ENCODE measurements at places on chromosomes 4 and X.

DNA sequence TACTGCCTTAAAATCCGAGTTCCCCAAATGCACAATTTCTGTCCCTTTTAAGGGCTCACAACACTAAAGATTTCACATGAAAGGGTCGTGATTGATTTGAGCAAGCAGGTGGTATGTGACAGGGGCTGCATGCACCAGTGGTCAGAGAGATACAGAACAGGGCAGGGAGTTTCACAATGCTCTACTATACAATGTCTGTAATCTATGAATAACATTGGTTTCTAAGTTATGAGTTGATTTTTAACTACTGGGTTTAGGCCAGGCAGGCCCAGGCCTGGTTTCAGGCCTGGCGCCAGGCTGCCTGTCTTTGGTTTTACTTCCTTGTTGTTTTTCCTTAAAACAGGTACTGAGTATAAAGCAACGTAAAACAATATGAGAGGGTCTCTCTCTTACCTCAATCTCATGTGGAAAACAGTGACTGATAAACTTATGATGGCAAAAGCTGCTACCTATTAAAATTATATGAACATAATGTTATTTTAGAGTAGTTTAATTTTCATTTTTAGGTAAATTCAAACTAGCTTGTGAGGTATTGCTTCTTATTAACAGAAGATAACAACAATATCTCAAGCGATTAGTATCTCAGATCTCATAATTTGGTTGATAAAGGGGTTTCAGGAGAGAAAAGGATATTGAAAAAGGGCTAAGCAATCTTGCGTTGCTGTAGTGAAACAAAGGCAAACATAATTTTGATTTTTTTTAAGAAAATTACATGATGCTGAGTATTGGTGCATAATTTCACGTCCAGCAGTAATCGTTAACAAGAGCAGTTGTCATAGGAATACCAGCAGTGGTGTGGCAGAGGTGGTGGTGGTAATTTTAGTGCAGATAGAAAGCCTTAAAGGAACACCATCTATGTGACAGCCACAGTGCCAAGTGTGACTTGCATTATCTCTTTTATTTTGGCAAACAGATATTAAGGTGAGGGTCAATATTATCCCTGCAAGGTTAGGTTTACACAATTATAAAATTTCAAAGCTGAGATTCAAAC is 944.4 kb upstream of the GRID2 start:
- ATAC-seq: no peak

DNA sequence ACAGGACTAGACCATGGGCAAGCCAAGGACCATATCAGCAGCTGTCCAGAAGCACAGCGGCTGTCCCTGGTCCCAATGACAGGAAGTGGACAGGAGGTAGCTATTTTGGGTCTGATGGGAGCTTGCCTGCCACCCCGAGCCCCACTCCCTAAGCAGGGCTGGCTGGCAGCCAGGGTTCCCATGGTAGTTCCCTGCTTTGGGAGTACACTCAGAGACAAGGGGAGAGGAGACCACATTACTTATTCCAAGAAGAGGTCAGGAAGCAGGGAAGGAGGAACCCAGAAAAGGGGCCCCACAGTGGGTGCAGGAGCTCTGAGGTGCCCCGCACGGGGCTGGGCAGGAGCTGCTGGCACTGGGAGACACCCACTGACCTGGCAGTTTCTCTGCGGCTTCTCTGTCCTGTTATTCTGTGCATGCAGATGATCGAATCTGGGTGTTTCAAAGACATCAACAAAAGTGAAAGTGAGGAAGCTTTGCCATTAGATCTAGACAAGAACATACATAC is 36.3 kb downstream of the HTT-AS start:
- ATAC-seq: no peak

DNA sequence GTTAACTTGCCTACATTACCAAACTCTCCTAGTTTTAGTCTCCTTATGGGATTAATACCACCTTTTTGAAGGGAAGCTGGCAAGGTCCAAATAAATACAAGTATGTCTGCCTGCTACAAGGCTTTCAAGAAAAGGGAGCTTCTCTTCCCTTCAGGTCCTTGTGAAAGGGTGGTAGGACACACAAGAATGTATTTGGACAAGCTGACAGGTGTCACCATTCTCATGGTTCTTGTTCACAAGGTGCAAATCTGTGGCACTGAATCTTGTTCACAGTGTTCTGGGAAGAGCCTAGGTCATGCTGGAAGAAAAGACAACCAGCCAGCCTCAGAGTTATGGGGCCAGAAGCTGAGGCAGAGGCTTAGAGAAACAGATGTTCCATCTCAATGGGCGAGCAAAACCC is 41.9 kb downstream of the GPC3 start:
- no peak for ATAC-seq

DNA sequence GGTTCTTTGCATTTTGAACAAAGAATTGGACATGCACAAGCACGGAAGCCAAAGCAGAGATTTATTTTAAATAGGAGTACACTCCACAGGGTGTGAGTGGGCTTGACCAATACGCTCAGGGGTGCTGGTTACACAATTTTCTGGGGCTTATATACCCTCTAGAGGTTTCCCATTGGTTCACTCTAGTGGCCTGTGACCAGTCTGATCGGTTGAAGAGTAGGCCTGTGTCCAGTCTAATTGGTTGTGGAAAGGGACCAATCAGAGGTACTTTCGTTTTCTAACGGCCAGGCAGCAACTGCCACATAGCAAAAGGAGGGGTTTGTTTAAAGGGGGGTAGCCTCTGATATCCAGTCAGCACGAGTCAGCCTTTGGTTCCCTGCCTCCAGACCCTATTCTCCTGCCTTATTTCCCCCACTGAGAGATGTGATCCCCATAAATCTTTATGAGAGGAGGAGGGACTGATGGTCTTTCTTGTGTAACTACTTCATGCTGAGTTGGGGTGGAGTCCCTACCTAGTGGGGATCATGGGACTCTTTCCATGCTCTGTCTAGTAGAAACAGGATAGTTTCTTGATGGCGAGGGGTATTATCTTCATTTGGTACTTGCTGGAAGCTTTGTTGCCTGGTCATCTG is 11.3 kb upstream of the AREG start:
- no peak for ATAC-seq

- ATAC-seq: no peak
Observed at GRCh38 chr4:14264437-14264836, 636.9 kb upstream of the BOD1L1 start.

GRCh38 chrX:72346302-72346949 is 40.7 kb upstream of the CITED1 start:
- no peak for ATAC-seq
